Cardiac fibroblast (primary cell): ENCODE measurements at places on chromosomes 7 and 10.

GRCh38 chr7:101747879-101748345 is 69.5 kb upstream of the CUX1 start:
- DNase-seq = no peak

DNA sequence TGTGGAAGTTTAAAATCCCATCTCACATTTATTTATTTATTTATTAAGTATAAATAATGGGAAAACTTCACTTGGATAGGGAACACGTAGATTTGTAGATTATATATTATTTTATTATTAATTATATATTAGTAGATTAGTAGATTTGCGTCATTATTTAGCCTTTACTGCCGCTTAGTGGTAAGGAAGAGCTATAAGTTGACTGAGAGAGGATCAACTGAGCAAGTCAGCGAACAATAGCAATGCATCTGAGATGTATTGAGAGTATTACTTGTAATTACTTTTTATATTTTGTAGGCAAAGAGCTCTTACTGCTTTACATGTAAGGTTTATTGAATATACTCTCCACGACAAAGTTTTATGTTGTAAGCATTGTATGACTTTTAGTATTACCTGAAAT is 244.5 kb upstream of the ANKRD30A start:
- peak; percentile 66 for DNase-seq

DNA sequence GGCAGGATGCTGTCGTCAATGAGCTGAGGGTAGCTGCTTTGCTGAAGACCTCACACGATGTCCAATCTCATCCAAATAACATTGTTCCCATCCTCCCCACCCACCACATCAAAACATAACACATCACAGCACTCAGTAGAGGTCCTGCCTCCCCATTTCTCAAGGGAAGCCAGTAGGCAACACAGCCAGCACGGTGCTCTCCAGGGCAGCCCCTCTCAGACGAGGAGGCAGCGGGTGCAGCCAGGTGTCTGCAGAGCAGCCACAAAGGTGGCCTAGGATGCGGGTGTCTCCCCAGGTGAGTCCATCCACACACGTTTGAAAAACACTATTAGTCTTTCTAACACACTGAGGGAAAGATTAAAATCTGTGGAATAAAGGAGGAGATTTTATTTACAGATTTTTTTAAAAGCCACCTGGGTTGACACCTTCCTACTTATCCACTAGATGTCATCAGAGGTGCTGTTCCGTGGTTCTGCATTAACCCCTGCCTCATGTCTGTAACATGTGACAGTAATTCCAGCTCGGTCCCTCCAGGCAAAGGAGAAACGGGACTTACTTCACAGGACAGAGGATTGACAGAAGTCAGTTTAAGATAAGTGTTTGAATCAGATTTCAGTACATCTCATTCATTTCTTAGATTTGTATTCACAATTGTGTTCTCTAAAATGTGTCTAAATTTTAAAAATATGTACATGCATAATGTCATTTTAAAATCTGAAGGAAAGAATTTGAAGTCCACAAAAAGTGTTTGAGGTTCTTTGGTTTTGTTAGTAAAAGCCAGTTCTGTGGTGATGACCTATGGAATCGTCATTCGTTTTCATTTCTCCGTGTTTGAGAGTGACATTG is 68.0 kb downstream of the LANCL2 start:
- DNase-seq = peak; percentile 44

GRCh38 chr7:157731126-157731525 is 394.3 kb downstream of the DNAJB6 start:
- DNase-seq = no peak

DNA sequence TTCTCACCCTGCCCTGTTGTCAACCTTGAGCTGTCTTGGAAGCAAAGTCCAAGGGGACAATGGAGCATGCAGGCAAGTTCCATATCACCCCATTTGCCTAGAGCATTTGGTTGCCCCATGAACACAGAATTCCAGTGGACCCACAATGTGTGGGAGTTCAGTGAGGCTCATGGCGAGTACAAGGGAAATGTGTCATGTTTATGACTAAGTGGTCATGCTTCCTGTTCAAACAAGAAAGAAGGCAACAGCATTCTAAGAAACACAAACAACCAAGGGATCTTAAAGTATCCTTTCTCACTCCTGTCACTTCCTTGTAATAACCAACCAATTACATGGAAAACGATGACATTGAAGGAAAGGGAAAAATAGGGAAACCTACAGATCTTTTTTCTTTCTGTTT is 513.0 kb downstream of the INHBA start:
- DNase-seq = peak; percentile 97

- peak; percentile 90 for DNase-seq
Observed at GRCh38 chr10:83612050-83612449, 527.3 kb upstream of the GHITM start.

GRCh38 chr7:22192801-22193200 is 164.2 kb downstream of the RAPGEF5 start:
- no peak for DNase-seq

GRCh38 chr7:16465469-16466361 is at the start of gene SOSTDC1:
Gene SOSTDC1, minus strand, starts transcription at chr7:16465738. Its CDS starts 70 bp downstream, at chr7:16465668.
- peak; percentile 10 for DNase-seq

DNA sequence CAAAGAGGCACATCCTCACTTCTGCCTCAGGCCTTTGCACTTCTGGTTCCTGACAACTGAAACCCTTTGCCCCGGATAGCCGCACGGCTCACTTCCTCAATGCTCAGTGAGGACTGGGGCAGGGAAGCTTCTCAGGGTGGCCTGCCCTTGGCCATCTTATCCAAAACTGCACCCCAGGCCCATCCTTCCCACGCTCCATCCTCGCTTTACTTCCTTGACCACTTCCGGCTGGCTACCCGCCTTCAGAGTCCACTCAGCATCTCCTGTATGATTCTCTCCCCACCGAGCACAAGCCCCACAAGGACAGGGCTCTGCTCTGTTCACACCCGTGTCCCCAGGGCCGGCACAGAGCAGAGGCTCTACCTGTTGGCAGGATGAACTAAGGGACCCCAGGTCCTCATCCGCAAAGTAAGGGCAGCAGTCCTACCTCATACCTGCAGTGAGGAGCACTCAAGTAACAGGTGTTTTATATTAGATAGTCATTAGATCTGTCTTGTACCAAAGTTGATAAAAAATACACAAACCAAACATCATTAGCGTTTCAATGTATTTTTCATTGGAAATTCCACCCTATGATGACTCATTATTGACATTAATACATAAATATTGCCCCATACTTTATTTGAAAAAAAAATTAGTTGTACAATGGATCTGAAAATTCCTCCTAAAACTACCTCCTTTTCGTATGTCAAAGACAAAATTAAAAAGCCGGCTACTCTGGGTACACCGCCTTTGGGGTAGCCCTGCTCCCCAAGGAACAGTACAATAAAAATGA is 35.0 kb downstream of the GNA12 start:
- DNase-seq = no peak

DNA sequence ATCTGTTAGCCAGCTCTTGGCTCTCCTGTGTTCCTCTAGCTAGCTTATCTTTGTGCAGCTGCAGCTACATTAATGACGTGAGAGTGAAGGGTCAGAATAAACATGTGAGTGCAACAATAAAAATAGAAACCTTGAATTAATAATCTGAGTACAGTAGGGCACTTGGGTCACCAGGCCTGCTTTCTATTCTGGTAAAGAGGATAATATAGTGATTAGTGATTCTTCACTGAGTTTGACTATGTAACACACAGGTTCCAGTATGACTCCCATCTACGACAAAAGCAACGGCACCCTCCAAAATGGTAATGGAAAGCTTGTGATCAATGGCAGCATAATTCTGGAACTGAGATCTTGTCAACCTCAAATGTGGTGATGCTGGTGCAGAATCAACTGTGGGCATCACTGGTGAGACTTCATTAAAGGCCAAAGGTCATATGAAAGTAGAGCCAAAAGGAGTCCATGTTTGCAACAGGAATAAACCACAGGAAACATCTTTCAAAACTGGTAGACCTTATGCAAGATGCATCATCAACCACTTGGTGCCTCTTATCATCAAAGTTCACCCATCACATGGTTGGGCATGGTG is 77.6 kb downstream of the NRBF2 start:
- peak; percentile 60 for DNase-seq

GRCh38 chr10:78170026-78170475 is 136.4 kb downstream of the RPS24 start:
- peak; percentile 26 for DNase-seq

DNA sequence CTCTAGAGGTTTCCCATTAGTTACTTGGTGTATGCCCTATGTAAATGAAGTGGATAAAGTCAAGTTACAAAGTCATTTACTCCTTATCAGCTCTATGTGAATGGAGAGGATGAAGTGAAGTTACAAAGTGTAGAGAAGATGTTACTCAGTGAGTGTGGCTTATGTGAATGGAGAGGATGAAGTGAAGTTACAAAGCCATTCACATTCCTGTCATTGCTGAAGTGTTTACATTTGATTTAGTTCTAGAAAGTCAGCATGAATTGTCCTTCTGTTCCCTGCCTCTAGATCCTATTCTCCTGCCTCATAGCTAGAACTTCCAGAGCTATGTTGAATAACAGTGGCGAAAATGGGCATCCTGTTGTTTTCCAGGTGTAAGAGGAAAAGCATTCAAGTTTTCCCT is 880.1 kb downstream of the DNAJB9 start:
- no peak for DNase-seq

- no peak for DNase-seq
Observed at GRCh38 chr7:79454361-79454960, 994 bp upstream of the MAGI2 start.

DNA sequence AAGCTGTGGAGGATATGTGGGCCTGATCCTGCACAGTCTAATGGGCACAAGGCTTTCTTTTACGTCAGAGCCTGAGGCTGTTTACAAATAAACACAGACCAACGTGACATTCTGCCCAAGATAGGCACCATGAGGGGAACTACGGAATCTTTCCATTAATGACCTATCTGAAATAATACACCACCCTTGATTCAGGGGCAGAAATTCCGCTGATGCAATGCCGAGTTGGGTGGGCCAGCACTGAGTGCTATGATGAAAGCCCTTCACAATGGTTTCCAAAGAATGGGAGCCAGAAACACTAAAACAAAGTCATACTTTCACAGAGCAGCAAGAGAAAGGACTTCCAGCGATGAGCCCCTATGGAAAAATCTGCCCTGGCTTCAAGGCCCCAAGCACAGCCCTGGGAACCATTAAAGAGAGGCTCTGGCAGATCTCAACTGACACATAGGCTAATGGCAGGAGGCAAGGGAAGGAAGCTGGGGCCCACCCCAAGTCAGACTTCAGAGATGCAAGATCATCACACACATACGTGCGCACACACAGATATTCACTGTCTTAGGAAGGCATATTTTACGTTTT is 72.2 kb upstream of the DLX6 start:
- no peak for DNase-seq

- peak; percentile 3 for DNase-seq
Observed at GRCh38 chr7:113321201-113321600, 202.8 kb upstream of the SMIM30 start.
